ENCODE measurements at places on chromosomes 5 and 9.

- no peak for DNase-seq
Measured at GRCh38 chr5:172542651-172543131, 88.4 kb upstream of the SH3PXD2B start.

- no peak for DNase-seq
Measured at GRCh38 chr9:125763394-125763801, 16.2 kb downstream of the PBX3 start.

DNA sequence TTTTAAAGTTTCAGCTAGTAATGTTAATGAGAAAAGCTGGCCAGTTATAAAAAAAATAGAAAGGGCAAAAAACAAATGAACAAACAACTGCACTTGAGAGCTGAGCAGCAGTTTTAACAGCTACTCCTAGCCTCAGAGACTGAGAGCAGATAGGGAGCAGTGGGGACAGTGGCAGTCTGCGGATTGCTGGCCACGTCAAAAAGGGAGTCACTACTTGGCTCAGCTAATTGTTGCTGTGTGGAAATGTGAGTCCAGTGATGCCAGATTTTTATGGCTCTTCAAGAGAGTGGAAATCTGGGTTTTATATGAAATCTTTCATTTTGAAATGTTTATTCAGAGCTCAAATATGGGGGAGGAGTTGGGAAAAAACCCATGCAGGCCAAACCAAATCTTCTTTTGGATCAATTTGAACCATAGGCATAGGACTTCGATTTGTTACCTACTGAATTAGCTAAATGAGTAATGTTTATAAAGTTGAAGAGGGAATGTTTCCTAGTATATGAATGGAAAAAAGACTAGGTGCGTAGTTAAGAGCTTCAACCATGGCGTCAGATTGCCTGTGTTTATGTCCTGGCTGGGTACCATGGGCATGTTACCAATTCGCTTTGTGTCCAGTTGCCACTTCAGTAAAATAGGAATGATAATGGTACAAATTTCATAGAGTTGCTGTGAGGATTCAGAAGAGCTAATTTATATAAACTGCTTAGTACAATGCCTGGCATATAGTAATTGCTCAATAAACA is 102.1 kb downstream of the PAM start:
- DNase-seq: no peak

DNA sequence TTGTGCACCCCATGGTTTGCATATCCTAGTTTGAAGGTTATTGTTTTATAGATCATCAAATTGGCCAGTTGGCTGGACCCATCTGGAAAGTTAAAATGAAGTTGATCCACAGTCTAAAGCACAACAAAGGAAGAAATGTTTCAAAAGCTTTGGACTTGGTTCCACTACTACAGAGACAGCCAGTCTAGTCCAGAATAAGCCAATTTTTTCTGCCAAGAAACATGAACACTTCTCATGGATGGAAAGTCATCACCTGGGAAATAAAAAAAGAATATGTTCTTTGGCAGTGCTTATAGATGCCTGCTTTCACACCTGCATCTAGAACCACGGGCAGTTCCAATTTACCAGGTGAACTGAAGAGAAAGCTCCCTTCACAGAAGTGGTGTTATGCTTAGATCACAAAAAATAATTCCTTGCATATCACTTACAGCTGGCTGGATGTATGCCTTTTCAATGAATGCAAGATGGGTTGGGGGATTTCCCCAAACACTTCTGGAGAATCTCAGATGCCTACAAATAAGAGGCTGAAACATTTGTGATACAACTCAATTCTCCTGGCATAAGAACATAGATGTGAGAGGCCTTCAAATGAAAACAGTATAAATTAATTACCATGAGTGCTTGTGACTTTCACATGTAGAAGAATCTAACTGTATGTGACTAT is 26.9 kb downstream of the C9 start:
- no peak for DNase-seq

DNA sequence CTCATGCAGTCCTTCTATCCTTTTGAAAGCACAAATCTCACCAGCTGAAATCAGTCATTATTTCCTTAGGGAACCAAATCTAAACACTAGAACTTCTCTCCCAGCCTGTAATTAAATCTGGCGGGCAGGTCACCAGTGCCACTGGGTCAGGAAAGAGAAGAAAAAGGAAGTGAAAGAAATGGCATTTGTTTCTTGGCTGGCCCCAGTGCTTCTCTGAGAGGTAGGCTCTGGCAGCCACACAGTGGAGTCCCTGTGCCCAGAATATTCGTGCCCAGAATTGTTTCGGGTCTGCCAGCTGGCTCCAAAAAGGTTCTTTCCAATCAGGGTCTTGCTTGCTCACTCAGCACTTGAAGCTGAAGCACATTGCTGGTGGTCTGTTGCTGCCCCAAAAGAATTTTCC is 133.9 kb upstream of the MTAP start:
- no peak for DNase-seq

- DNase-seq: no peak
Measured at GRCh38 chr5:172164769-172165212, 23.2 kb downstream of the STK10 start.

DNA sequence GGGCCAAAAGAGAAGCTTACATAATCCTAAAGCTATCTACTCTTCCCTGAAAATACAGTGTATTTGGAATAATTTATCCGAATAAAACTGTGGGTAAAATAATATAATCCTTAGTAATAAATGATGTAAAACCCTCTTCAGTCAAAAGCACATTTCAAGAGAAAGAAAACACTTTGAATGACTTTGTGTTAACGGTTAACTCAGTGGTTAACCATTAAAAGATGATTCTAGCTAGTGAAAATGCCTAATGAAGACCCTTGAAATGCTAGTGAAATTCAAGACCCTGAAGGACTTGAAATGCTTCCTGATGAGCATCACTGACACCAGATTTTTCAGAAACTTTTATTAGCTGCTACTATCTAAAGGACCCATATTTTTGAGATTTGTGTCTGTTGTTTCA is 70.7 kb downstream of the COX7C start:
- no peak for DNase-seq

DNA sequence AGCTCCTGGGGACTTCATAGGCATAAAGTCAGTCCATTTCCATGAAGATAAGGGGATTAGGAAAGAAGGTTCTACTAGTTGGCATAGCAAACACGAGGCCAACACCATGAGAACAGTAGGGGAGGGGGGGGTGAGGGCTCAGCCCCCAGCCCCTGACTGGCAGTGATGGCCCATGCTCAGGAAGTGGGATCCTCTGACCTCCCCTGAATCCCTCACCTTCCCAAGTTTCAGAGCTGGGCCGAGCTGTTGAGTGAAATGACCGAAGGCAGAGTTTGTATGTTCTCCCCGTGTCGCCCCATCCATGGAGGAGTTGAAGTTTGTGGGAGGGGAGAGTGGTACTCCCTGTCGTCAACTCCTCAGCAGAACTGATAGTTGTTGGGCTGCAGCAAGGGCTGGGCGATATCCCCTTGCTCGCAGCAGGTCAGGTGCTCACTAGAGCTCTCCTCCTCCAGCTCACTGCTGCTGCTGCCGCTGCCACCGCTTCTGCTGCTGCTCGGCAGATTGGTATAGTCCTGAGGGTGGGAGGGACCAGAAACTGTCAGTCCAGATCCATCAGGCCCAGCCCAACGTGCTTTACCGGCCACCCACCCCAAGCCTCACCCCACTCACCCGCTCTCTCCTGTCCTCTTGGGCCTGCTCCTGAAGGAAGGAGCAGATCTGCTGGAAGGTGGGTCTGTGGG is 32.5 kb downstream of the CSF1R start:
- DNase-seq: no peak

DNA sequence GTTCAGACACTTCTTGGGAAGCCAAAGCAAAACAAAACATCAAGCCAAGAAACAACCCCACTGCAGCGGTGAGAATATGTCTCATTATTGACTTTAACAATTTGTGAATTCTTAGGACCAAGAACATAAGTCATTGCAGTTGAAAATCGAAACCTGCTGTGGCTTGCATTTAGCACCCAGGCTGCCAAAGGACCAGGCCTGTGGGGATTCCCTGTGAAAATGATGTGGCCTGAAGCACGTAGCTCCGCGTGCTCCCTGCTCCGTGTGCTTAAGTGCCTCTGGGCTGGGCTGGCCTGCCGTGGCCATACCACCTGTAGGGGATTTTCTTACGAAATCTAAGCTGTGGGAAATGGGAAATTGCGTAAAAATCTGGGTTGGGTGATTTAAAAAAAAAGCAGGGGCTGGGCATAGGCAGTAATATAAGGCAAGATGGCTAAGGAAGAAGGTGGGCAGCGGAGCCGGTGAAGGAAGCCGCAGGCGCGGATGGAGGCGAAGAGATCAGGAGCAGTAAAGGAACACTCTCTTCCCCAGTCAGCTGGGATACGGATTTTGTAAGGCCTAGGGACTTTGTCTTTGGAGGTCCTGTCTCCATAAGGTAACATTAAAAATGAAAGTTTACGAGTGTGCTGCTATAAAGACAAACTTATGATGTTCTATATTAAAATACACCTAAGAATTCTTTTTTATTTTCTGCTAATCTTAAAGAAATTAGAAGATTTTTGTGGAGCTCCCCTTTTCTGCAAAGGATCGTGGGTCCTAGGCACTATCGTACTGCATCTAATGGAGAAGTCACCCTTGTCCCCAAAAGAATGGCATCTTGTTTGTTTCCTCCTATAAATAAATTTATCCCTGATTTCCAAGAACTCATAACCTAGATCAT is 189.6 kb upstream of the SEMA6A start:
- DNase-seq: no peak

DNA sequence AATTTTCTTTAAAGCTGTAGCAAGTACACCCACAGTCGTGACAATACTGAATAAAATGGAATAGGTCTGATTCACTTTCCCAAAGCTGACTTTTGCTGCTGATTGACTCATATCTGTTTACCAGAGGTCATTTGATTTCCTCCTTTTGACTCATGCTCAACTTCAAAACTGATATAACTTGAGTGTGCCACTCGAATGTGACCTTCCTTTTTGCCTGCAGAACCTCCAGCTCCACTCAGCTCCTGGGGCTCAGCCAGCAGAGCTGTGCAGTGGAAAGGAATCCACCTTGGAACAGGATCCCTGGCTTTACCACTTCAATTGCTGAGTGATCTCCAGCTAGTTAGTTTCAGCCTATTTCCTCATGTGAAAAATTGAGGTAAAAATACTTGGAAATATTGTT is 84.1 kb downstream of the FEM1C start:
- DNase-seq: no peak

DNA sequence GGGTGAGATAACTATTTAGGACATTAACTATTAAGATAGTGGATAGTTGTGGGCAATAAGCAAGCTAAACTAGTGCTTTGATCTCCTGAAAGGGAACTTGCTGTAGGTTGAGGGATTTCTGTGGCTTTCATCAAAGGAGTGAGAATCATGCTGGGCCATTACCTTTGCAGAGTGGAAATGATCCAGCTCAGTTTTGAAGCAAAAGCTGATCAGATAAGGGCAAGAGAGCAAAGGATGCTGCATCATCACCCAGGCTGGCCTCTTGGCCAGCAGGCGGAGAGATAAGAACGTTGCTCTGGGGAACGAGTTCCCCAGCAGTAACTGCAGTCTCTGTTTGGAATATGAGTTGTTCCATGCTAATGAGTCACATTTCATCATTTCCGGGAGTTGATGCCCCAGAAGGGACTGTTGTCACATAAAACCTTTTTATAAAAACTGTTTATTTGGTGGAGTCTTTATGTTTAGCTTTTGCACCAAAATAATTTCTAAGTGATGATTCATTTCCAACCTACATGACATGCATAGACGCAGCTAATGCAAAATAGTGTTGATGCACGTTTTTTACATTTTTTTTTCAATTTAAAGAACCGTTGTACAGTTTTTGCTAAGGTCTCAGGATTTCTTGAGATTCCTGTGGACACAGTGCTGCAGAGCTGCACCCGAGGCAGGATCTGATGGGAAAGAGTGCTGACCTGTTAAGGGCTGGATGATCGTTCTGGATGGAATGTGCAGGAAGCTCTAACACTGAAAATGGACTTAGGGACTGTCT is 99.3 kb downstream of the ACTBL2 start:
- peak; percentile 82 for DNase-seq

DNA sequence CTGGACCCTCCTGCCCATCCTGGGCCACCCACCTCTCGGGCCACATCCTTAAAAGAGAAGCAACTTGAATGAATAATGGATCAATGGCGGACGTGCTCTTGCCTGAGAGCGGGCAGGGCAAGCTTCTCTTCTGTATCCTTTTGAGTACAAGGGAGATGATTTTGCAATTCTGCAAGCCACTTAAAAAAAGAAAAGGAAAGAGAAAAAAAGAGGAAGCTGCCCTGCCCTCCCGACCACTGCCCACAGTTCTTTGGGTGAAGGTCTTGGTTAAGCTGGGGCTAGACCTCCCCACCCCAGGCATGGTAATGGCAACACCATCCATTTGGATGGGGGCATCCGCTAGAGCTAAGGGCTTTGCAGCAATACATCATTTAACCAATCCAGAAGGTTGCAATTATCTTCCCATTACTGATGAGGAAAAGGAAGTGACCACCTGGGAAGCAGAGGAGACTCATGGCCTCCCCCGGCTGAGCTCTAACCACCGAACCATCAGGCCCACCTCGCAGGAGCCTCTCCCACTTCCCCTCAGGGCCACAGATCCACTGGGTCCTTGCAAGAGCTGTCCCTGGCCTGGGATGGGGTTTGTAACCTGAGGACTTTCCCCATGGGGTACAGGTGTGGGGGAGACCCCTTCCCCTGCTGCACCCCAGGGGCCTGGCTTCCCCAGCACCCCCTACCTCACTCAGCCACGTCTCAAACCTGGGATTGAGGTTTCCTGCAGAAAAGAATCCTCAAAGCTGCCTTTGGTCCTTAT is 27.8 kb upstream of the LAMC3 start:
- DNase-seq: no peak

DNA sequence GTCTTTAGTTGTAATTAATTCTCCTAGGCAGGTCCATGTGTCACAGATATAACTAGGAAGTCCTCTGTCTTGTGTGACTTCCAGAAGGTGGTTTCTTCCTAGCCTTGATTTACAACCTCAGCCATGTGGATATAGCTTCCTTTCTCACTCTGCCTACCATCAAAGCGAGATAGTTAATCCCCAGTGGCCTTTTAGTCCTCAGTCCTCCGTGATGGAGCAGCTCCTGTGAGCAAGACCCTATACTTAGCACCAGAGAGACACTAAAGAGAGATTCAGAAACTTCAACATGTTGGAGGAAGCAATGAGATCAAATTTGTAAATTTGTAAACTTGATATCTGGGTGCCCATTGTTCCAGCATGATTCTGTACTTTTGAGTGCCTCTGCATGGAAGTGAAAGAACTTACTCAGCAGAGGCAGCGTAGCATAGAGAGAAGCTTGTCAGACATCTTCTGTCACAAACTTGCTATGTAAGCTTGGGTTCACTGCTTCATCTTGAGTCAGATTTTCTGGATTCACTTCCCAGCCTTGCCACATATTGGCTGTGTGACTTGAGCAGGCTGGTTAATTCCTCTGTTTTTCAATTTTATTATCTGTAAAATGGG is 170.2 kb upstream of the NR3C1 start:
- no peak for DNase-seq

All from T-helper 1 cell (primary cell).